NCI-H774 (cell line): ENCODE measurements at places on chromosomes 6 and 20.

- no peak for DNase-seq
Observed at GRCh38 chr6:123402052-123402451, 234.7 kb downstream of the TRDN start.

DNA sequence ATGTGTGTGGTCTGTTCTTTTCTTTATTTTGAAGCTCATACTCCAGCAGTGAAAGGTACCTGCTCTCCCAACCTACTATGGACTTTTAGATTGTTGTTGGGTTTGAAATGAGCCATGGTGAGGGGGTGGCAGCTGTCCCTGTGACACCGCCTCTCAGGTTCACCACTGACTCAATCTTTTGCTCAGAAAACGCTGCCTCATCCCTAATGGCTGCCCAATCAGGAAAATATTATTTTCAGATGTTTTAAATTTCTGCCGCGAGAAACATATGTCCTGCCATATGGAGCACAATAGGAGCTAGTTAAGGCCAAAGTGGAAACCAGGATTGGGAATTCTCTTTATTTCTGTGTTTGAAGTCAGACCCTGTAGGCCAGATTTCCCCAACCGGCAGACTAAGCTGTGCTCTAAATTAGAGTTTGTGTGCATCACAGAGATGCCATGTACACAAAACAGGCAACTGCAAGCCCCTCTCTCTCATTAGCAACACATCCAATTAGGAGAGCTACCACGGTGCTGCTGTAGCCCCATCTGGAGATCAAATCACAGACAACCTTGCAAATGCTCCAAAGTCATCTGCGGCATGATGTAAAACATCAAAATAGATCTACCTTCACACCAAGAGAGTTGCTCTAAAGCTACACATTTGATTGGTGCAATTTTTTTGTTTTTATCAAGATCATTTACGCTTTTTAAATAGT lies 144.1 kb upstream of the BACH2 start:
- no peak for DNase-seq

GRCh38 chr6:114253431-114253830 lies 89.4 kb downstream of the HS3ST5 start:
- DNase-seq = no peak

DNA sequence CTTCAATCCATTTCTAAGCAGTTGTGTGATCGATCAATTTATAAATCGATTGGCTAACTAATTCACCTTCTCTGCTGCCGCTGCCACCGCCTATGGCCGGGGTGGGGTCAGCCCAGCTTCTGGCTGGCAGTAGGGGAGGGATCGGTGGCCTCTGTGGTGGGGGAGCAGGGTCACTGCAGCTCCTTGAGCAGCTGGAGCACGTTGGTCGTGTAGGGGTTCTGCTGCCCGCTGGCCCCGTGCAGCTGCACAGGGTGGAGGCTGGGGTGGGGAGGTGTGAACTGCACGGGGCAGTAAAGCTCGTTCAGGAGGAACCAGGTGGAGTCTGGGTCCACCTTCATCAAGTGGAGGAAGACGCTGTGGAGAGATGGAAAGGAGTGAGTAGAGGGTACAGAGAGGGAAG lies 50.0 kb downstream of the TTI1 start:
- DNase-seq = no peak

DNA sequence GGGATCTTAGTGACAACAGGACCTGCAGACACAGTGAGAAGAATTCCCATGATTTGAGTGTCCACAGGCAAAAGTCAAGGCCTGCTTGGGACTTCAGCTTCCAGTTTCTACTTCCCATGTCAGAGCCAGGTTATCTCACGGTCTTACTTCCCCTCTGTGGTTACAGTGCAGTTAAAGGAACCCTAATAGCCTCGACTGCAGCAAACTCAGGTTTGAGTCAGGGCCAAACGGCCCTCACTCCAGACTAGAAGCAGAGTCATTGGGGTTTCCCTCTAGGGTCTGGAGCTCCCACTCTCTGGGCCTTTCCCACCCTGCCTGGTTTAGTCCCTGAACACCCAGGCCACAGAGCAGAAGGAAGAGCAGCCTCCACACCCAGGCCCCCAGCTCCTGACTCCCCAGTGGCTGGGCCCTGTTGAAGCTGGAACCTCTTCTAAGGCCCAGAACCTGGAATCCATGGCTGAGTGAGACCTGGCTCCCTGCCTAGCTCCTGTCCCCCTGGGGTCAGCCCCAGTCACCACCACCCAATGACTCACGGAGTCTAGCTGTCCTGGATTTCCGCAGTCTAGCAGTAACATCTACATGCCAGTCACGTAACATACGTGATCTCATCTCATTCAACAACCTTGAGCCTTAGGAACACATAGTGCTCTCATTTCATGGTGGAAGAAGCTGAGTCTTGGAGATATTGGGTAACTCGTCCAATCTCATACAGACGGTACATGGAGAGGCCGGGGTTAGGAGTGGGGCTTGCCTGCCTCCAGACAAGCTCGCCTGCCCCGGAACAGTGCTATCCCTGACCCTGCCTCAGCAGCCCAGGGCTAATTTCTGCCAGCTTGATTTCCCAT lies 9.2 kb upstream of the GHRH start:
- no peak for DNase-seq
